Activated CD8-positive, alpha-beta memory T cell treated with anti-CD3 and anti-CD28 coated beads for 4 hours (primary cell): ENCODE measurements at places on chromosomes 12 and 14.

GRCh38 chr12:2580821-2581220 is 213.9 kb upstream of the FKBP4 start:
- DNase-seq = no peak

- DNase-seq = no peak
These were observed 76.2 kb upstream of the FRMD6 start for GRCh38 chr14:51575349-51576116.

DNA sequence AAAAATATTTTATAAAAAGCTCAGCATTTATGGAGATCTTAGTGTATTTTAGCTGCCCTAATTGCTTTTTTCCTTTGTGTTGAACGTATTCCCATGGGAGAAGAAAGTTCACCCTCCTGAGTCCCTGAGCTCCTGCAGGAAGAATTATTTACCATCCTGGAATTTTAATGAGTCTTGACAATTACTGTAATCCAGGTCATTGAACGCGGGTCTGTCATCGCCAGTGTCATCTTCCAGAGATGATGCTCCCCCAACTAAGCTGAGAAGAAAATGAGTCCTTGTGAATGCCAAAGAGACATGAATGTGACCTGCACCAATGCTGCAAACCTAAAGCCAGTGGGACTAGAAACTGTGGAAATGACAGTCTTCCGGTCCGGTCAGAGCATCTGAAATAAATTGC is 129.5 kb downstream of the FBXL14 start:
- DNase-seq = no peak

DNA sequence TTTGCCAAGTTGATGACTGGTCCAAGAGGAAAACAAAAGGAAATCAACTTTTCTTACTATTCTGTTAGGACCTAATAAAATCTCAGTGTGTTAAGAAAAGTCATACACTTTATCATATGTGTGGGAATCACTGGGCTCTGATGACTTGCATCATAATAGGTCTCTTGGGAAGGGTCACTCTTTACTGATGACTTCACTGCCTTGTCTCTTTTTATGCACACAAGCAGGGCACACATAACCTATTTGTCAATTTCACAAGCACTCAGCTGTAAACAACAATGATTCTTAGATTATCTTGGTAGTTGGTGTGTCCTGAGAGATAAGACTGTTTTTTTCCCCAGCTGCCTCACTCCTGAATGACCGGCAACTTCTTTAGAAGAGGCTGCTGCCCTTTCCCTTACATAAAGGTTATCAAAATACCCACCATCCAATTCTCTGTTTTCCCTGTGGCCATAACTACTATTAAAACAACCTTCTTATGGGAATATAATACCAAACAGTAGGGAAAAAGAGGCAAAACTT is 50.9 kb upstream of the INSM2 start:
- no peak for DNase-seq
